ENCODE measurements at places on chromosomes 12 and 14.

DNA sequence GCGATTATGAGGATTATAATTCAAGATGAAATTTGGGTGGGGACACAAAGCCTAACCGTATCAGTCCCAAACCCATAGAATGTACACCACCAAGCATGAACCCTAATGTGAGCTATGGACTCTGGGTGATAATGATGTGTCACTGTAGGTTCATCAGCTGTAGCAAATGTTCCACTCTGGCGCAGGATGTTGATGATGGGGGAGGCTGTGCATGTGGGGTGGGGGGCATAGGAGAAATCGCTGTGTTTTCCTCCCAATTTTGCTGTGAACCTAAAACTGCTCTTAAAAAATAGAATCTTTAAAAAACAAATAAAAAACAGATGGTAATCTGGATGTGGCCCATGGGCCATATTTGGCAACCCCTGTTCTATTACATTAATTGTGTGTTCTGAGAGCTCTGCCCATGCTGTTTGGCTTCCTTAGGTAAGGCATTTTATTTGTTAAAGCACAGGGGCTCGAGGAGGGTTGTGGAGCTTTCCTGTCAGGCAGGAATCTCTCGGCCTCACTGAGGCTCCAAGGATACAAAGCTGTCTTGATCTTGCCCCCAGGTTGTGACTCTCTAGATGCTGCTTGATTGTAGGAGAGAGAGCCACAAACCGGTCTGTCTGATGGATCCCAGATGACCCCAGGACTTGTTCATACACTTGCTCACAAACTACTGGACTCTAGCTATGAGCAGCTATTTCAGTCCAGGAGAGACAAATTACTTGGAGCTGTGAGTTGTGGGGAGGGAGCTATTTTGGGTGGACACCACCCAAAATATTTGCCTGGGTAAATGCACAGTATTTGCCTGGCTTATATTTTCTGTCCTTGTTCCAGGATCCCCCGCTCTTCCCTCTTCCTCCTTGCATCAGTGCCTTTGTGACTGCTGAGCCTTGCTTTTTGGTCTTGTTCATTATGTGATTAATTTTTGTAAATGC lies 340.2 kb downstream of the MED13L start:
- DNase-seq: no peak

- DNase-seq: no peak
Measured at GRCh38 chr12:96255077-96255476, 60.9 kb downstream of the ELK3 start.

- DNase-seq: no peak
Measured at GRCh38 chr12:42786400-42787148, 197.0 kb upstream of the PRICKLE1 start.

GRCh38 chr12:33349791-33350190 lies 89.8 kb downstream of the SYT10 start:
- DNase-seq: no peak

DNA sequence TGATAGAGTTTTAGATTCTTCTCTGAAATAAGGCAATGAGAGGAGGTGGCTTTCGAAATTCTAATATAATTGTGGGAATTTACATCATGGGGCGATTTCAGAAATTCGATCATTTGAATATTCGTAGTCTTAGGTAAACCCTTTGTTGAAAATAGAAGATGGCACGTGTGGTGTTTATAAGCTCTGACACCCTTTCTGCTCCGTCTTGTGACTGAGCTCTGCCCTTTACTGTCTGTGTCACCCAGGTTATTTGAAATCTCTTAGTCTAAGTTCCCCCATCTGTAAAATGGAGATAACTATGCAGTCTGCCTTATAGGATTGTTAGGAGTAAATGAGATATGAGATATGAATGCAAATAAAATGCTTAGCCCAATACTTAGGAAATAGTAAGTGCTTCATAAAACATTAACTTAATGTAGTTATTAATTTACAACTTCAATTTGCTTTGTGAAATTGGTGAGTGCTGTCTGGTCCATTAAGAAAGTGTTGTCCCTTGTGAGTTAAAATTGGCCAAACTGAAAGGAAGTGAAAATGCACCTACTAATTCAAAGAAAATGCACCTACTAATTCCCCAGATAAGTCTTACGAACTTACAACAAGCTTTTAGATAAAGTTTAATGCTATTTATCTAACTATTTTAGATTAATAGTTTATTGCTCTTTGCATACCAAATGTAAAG lies 1.5 kb downstream of the BMAL2 start:
- DNase-seq: no peak

GRCh38 chr14:92687681-92688433 lies 60.6 kb downstream of the LGMN start:
- no peak for DNase-seq

- peak; percentile 36 for DNase-seq
Measured at GRCh38 chr14:95464514-95464913, 51.9 kb downstream of the SYNE3 start.

- DNase-seq: no peak
Measured at GRCh38 chr14:103973354-103973753, 31.0 kb upstream of the RD3L start.

- DNase-seq: no peak
Measured at GRCh38 chr14:96455588-96455987, 46.6 kb upstream of the PAPOLA start.

DNA sequence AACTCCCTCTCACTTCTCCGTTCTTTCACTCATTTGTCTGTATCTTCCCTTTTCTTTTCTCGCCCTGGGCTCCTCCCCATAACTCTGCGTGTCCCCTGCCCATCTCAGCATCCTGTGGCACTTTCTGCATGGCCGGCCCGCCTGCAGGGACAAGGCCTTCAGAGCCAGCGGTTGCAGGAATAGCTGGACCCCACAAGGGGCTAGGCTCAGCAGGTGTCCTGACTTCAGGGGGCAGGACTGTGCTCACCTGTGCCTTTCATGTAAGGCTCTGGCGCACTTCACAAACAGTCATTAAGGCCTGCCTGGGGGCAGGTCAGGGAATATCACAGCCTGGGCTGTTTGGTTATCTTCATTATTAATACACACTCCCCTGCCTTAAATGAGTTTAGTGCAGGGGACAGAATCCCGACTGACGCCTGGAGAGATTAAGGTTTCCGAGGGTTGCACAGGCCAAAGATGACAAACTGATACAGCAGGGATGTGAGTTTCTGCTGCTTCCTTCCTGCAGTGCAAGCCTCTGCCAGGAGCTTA lies 768.8 kb upstream of the TBX3 start:
- no peak for DNase-seq

GRCh38 chr14:56143025-56143424 lies 24.8 kb downstream of the PELI2 start:
- DNase-seq: no peak

GRCh38 chr14:91138511-91139359 lies 24.9 kb downstream of the DGLUCY start:
- DNase-seq: peak; percentile 60

DNA sequence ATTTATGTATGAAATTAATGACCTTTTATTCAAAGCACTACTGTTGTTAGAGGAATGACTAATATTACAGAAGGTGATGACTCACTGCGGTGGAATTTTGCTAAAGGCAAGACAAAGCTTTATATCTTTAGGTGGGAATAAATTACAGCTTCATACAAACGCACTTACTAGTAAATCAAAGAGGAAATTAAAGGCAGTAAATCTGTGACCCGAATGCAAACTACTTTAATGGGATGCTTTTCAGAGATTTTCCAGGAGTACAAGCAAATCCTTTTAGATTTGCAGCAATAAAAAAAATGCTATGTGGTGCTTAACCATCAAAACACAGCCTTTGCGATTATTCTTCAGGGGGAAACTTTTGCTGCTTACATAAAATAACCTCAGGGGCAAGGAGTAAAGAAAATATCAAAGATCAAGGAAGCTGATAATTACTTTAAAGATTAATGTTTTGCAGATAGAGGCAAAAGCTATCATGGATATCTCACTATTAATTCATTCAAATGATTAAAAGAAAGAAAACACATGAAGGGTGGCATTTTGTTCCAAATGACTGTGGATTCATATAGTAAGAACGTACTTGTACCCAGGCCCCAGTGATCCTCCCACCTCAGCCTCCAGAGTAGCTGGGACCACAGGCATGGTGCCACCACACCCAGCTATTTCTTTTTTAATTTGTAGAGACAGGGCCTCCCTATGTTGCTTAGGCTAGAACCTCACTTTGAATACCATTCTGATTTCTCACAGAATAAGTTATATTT lies 98.9 kb downstream of the DENND5B start:
- DNase-seq: no peak

- DNase-seq: no peak
Measured at GRCh38 chr12:71008616-71009015, 88.1 kb upstream of the PTPRR start.
